Activated gamma-delta T cell treated with anti-CD3 and anti-CD28 coated beads, Interleukin-2, amount 50 U/mL, for 16 hours (primary cell): ENCODE measurements at places on chromosomes 6 and 20.

GRCh38 chr6:56359201-56359899 lies 112.0 kb upstream of the COL21A1 start:
- DNase-seq: peak; percentile 6

- no peak for DNase-seq
Observed at GRCh38 chr6:72922401-72922800, 300.5 kb downstream of the KCNQ5 start.

GRCh38 chr6:2942914-2943563 lies 28.3 kb downstream of the SERPINB6 start:
- DNase-seq: no peak

GRCh38 chr6:144296973-144297372 lies 11.8 kb downstream of the UTRN start:
- no peak for DNase-seq

GRCh38 chr6:169859978-169860703 lies 108.7 kb downstream of the ERMARD start:
- no peak for DNase-seq

DNA sequence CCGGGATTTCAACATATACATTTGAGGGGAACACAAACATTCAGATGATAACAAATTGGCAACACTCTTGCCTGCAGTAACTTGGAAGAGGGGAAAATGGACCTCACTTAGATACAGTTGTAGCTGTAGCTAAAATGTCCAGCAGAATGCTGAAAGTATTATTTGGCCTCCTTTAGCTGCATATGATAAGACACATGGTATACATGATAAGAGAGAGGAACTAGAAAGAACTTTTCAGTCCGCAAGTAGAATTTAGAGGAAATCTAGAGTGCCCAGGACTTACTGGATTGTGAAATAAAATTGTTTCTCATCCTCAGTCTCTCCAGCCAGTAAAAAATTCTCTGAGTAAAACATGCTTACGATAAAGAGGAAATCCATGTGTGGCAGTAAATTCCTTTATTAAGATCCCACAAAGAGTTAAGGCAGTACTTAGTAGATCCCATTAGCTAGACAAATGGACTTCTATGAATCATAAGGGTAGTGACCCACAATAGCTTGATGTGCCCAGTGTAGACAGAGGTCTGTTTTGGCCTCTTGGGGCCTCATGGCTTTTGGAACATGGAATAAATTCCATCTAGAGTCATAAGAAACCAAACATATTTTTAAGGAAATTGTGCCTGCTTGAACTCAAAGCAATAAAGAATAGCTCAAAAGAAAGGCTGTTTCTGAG lies 87.9 kb upstream of the RBM24 start:
- DNase-seq: no peak

DNA sequence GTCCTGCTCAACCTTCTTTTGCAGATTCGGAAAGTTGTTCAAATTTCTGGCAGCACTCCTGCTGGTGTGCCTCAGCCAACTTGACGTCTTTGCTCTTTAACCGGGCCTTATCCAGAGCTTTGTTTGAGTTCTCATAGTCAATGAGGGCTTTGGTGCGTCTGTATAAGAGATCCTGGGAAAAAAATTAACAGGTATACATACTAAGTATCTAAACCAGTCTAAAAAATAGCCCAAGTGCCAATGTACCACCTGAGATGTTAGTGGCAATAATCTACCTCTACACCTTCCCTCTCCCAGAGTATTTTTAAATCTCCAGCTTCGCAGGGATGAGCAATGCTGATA lies 21.1 kb downstream of the SNX5 start:
- DNase-seq: no peak

- peak; percentile 5 for DNase-seq
Observed at GRCh38 chr6:166586424-166587156, at the start of gene RAMACL. Gene RAMACL (minus strand): TSS chr6:166586678. CDS start chr6:166586477, 201 bp downstream.

GRCh38 chr6:32867022-32867477 lies 13.1 kb downstream of the PSMB9 start:
- DNase-seq: no peak

GRCh38 chr6:24721461-24722215 lies 2.7 kb upstream of the C6orf62 start:
- peak; percentile 78 for DNase-seq

DNA sequence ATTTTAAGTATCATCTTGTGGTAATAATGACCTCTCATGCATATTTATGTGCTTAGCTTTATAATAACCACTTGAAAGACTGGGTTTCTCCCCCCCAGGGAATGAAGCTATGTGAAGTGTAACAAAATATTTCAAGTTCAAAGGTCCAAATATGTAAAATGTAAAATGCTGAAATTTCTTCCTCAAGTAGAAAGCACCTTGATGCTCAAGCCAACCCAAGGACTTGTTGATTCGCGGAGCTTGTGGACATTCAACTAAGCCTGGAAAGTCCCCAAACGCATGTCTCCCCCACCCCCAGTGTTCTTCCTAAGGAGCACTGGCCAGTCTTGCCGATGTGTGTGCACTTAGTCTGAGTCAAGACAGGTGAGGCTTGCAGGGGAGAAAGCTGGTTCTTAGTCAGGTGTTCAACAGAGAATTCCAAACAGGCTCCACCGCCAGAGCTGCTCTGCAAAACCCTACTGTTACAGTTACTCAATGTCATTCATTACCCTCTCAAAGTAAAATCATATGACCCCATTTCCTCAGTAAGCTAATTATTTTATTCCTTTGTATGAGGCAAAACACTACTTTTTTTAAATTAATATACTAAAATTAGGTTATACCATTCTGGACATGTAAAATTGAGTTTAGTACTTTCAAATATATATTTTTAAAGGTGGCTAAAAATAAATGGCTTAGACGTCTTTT lies 46.9 kb upstream of the QKI start:
- DNase-seq: no peak

- DNase-seq: no peak
Observed at GRCh38 chr6:26044140-26045064, 42.8 kb upstream of the HFE start.

- no peak for DNase-seq
Observed at GRCh38 chr6:136175873-136176272, 74.2 kb downstream of the MTFR2 start.

GRCh38 chr6:51511081-51511480 lies 576.3 kb downstream of the PKHD1 start:
- no peak for DNase-seq

GRCh38 chr6:142325111-142325510 lies 23.3 kb downstream of the ADGRG6 start:
- DNase-seq: no peak

DNA sequence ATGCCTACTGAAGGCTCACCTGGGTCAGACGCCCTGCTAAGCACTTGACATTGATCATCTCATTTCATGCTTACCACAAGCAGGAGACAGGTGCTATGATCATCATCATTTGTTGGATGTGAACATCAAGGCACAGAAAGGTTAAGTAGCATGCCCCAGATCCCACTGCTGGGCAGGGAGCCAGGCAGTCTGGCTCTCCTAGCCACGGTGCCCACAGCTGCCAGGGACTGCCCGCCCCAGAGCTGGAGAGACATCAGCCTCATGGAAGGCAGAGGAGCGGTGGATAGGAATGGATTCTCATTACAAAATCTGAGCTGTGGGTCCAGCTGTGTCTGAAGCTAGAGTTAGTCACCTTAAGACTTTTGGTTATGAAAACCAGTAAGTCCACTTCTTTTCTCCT lies 3.6 kb downstream of the SULF2 start:
- no peak for DNase-seq

GRCh38 chr20:22339091-22339881 lies 245.1 kb downstream of the FOXA2 start:
- DNase-seq: peak; percentile 3

GRCh38 chr20:57688864-57689263 lies 21.0 kb downstream of the PMEPA1 start:
- no peak for DNase-seq

DNA sequence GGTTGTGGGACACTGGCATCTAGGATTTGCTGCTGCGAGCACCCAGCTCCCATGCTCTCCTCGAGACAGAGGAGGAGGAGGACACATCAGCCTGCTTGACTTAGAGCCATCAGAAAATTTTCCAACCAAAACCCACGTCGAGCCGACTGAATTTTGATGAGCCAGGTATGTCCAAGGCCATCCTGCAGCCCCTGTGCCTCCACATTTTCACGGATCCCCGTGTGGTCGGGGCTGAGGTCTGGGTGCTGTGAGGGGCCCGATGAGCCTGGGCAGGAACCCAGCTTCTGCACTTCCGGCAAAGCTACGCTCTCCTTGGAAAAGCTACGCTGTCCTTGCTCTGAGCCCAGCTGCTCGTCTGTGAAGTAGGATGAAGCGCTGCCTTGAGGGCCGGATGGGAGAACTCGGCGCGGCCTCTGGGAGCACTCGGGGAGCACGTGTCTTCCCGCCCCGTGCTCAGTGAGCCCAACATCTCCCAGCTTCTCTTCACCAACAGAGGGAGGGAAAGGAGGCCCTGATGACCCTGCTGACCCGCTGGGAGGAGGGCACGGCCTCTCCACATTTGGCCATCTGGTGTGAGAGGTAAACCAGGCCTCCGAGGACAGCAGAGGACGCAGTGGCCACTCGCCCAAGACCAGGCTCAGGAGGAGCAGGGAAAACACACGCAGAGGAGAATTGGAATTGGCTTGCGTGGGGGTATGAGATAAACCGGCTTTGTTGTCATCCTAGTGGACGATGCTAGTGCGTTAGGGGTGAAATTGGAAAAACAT lies 33.9 kb downstream of the PSMG4 start:
- no peak for DNase-seq

GRCh38 chr20:9241721-9242427 lies 173.0 kb downstream of the PLCB4 start:
- no peak for DNase-seq

DNA sequence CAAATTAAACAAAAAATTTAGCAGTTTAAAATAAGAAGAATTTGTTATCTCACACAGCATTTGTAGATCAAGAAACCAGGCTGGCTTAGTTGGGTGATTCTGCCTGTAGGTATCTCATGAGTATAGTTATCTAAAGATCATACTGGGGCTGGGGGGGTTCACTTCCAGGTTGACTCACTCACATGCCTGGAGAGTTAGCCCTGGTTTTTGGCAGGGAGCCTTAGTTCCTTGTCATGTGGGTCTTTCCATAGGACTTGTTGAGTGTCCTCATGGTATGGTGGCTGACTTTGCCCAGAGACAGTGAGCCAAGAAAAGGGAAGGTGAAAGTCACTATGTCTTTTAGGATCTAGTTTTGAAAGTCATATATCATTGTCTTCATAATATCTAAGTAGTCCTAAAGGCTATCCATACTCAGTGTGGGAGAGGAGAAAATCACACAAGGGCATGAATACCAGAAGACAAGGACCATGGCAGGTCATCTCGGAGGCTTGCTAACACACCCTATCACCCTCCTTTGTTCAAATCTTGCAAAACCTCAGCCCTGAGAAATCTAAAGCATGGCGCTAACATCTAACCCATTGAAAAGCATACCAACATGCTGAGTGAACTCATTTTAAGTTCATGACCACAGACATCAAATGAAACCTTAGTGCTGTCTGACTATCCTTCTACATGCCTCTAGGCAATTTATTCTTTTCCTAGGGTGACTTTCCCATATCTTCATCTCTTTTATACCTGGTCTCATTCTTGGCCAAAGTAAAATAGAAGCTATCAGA lies 39.2 kb downstream of the CYP24A1 start:
- no peak for DNase-seq

GRCh38 chr20:48620507-48621375 lies 207.1 kb downstream of the PREX1 start:
- DNase-seq: peak; percentile 40

- no peak for DNase-seq
Observed at GRCh38 chr6:56227071-56227879, 20.1 kb downstream of the COL21A1 start.

GRCh38 chr6:2760882-2761842 lies 4.0 kb upstream of the WRNIP1 start:
- no peak for DNase-seq

- DNase-seq: no peak
Observed at GRCh38 chr6:133567636-133568035, 321.3 kb upstream of the TCF21 start.

GRCh38 chr20:54167909-54168872 lies 5.6 kb downstream of the CYP24A1 start:
- DNase-seq: no peak

- DNase-seq: no peak
Observed at GRCh38 chr6:122984393-122984792, 11.6 kb upstream of the CLVS2 start.

DNA sequence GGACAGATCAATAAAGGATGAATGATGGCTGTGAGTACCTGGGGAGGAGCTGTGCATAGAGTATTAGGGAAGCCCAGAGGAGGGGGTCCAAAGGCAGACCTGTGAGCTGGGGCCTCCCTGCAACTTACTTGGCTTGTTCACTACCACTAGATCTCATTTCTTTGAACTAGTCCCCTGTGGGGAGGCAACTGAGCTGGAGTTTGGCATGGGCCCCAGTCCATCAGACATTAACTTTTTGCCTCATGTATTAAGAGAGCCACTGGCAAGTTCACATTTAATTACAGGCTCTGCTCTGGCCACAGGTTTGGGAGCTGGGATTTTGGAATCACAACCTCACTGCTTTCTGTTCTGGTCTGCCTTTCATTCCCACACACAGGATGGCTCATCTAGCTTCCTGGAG lies 254.1 kb downstream of the PRL start:
- no peak for DNase-seq

DNA sequence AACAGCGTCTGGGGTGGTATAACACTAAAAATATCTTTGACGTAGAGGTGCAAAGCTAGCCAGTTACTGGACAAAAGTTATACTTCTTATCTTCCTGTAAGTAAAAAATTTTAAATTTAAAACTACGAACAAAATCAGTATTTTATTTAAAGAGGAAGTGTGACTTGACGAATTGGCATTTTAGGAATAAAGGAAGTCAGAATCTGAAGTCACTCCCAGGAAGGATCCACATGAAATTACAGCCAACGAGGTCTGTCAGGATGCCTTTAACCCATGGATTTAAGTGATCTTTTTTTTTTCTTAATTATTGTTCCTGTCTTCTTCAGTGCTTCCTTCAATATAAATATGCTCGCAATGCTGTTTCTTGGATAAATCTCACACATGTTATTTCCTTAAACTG lies 27.2 kb upstream of the SNX9 start:
- DNase-seq: no peak

GRCh38 chr20:25084626-25085187 lies 2.8 kb upstream of the VSX1 start:
- no peak for DNase-seq

GRCh38 chr6:167668019-167668753 lies 158.5 kb upstream of the AFDN start:
- DNase-seq: no peak

DNA sequence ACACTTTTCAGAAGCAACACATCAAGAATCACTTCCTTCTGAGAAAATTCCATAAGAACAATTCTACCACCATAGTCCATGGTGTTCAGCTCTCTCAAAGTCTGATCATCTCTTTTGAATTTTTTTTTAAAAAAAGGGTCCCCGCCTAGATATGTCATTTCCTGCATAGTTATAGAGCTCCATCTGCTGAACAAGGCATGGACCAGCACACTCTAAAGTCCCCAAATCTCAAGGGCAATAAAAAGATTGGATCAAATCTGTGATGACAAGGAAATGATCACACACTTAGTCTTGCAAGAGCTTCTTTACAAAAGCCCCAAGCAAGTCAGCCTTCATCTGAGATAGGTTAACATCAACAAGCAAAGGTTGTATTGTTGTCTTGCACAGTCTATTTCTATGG lies 100.7 kb upstream of the STMND1 start:
- DNase-seq: no peak
